ENCODE measurements at places on chromosomes 2 and 18.

DNA sequence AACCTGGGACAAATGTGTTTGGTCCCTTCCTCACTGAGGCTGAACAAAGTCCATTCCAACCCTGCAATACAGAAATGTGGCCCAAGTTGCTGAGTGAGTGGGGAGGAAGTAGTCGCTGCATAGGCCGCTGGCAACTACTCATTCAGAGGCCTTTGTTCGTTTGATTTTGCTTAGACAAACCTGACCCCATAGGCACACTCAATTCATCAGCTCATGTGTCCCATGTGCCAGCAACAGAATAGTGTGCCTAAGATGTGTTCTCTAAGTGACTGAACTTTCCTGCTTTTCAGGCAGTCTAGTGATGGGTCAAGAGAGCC lies 23.0 kb downstream of the PTPN18 start:
- DNase-seq: no peak

- no peak for DNase-seq
These were observed 164.4 kb upstream of the MGAT5 start for GRCh38 chr2:134089454-134089853.

GRCh38 chr2:238875471-238876231 lies 27.8 kb downstream of the TWIST2 start:
- no peak for DNase-seq

- DNase-seq: no peak
These were observed 665.3 kb downstream of the STK39 start for GRCh38 chr2:167581961-167582574.
